ENCODE measurements at places on chromosomes 6 and 20. TPM values are rescaled to one million over a fixed set of nuclear protein-coding genes. Genes with fewer than 3 reads are reported as not detected.
A peak's percentile ranks its signal among the peaks of the same experiment; 100 is the strongest.

DNA sequence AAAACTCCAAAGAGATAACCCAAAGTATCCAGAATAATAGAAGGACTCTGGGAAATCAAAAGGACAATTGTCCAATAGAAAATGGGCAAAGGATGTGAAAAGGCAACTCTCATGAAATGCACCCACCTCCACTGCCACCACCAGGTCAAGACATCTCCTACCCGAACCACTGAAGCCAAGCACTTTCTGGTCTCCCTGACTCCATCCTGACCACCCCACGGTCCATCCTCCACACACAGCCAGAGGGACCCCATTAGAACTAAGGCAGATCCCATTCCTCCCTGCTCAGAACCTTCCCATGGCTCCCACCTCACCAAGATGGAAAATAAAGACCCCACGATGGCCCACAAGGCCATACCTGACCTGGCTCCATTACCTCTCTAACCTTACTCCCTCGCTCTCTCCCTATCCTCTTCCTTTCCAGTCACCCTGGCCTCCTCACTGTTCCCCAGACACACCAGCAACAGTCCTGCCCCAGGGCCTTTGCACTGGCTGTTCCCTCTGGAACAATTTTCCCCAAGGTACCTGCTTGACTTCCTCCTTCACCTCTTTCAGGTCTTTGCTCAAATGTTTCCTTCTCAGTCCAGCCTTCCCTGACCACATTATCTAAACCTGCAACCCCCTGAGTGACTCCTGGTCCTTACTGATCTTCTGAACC is 108.1 kb downstream of the PREX1 start:
- H3K4me1 ChIP-seq, result peaks cover 30% of the 10 kb centered on the region
- no peak overlapping the region for H3K27ac ChIP-seq
- H3K36me3 ChIP-seq, result no peaks in the 10 kb centered on the region
- H3K27me3 ChIP-seq, result no peaks in the 10 kb centered on the region

The OXT gene
- not detected for total RNA-seq

GRCh38 chr6:91718198-91718597 is 1131.3 kb upstream of the MAP3K7 start:
- H3K27me3 ChIP-seq, result no peaks in the 10 kb centered on the region
- no peaks in the 10 kb centered on the region for H3K4me1 ChIP-seq
- no peaks in the 10 kb centered on the region for H3K36me3 ChIP-seq
- no peak overlapping the region for H3K4me3 ChIP-seq
- no peak overlapping the region for H3K27ac ChIP-seq

GRCh38 chr6:156057869-156058268 is 602.2 kb upstream of the NOX3 start:
- H3K4me1 ChIP-seq, result no peaks in the 10 kb centered on the region
- H3K27ac ChIP-seq, result no peak overlapping the region
- no peaks in the 10 kb centered on the region for H3K27me3 ChIP-seq
- no peak overlapping the region for H3K4me3 ChIP-seq
- no peak for DNase-seq
- H3K36me3 ChIP-seq, result no peaks in the 10 kb centered on the region

The TINAG gene
- total RNA-seq, result not detected

The VEGFA gene
- total RNA-seq, result 154 TPM

- H3K4me3 ChIP-seq, result no peak overlapping the region
- H3K27ac ChIP-seq, result no peak overlapping the region
- H3K27me3 ChIP-seq, result peaks cover 54% of the 10 kb centered on the region
- no peaks in the 10 kb centered on the region for H3K4me1 ChIP-seq
Measured at GRCh38 chr20:25090492-25091429, 8.8 kb upstream of the VSX1 start.

DNA sequence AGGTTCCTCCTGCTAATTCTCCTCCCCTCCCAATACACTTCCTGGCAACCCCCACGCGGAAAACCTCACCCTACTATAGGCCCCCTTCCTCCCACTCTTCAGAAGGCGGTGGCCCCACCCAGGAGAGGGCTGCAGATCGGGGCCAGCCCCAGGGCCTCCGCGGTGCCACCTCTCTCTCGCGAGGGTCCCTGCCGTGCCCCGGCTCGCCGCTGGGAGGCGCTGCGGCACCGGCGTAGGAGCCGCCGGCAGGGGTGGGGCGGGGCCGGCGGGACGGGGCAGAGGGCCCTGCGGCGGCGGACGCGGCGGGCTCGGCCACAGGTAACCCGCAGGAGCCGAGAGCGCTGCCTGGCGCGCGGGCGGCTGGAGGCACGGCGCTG is at the start of gene ANKRD6:
ANKRD6 (plus strand) TSS at position 278 of the 377 bp plus-strand sequence. CDS start 133,825 bp downstream, outside the sequence.
- peak within 1 kb of the TSS; percentile 94 for H3K4me3 ChIP-seq
- no peaks in the 10 kb centered on the region for H3K36me3 ChIP-seq
- peak; percentile 98 for DNase-seq
- H3K27ac ChIP-seq, result peak within 1 kb of the TSS; percentile 48

DNA sequence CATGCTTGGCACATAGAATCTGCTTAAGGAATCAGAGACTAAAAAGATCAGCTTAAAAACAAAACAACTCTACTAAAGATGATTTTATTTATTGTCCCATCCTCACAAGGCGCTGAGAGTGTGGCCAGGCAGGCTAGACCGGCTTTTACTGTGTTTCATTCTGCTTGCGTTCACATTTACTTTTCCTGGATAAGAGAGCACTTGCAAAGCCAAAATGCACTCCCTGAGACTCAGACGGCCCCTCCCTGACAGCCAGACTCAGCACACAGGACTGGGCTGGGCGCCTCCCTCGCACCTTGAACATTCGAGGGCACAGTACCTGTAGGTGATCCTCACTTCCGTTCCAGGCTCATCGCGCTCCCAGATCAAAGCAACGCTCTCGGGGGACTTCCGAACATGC is 10.2 kb downstream of the ACSS1 start:
- H3K4me1 ChIP-seq, result peaks cover 62% of the 10 kb centered on the region
- no peak overlapping the region for H3K27ac ChIP-seq
- DNase-seq, result peak; percentile 53
- no peaks in the 10 kb centered on the region for H3K27me3 ChIP-seq
- peaks cover 17% of the 10 kb centered on the region for H3K36me3 ChIP-seq
- H3K4me3 ChIP-seq, result no peak overlapping the region

DNA sequence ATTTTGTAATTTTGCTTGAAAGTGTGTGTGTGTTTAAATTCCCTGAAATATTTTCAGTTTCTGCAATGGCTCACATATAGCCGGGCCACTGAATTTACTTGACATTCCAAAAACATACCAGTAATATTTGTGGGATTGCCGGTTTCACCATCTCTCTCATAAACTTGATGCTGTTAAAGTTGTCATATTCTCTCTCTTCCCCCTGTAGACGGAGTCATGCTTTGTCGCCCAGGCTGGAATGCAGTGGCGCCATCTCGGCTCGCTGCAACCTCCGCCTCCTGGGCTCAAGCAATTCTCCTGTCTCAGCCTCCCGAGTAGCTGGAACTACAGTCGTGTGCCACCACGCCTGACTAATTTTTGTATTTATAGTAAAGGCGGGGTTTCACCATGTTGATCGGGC is 122.1 kb downstream of the TIAM2 start:
- H3K27me3 ChIP-seq, result no peaks in the 10 kb centered on the region
- H3K36me3 ChIP-seq, result no peaks in the 10 kb centered on the region
- no peak overlapping the region for H3K4me3 ChIP-seq
- no peak overlapping the region for H3K27ac ChIP-seq
- no peak for DNase-seq

The RAE1 gene
- 18.1 TPM for total RNA-seq

GRCh38 chr6:79468116-79468515 is 69.1 kb downstream of the LCA5 start:
- no peaks in the 10 kb centered on the region for H3K4me1 ChIP-seq
- no peak overlapping the region for H3K4me3 ChIP-seq
- no peak overlapping the region for H3K27ac ChIP-seq
- H3K36me3 ChIP-seq, result no peaks in the 10 kb centered on the region

- no peaks in the 10 kb centered on the region for H3K36me3 ChIP-seq
- DNase-seq, result no peak
- H3K4me1 ChIP-seq, result no peaks in the 10 kb centered on the region
Measured at GRCh38 chr6:128474481-128474880, 45.9 kb downstream of the PTPRK start.

The CDH26 gene
- 7.3 TPM for total RNA-seq

DNA sequence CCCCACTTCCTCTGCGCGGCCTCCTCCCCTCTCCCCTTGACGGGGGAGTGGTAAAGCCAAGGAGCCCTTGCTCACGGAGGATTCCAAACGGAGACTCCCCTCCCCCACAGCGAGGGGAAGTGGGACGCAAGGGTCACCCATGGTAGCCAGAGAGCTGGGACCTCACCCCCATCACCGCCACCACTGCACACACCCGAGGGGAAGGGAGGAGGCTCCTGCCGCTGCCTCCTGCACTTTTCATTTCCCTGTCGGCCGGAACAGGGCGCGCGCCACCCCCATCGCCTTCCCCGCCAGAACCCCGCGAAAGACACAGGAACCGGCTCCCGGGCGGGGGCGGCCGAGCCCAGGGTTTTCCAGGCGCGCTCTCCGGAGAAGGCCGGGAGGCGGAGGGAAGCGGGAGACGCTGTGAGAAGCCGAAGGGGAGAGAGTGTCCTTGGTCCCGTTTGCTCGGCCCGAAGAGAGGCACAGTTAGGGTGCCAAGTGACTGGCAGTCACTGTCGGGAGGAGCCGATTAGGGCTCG is 789 bp downstream of the CCND3 start:
- H3K27me3 ChIP-seq, result no peaks in the 10 kb centered on the region
- H3K4me1 ChIP-seq, result peaks cover 75% of the 10 kb centered on the region
- peaks cover 17% of the 10 kb centered on the region for H3K36me3 ChIP-seq
- peak overlapping the region; percentile 94 for H3K27ac ChIP-seq
- DNase-seq, result peak; percentile 59

GRCh38 chr6:132382630-132383175 is 18.6 kb downstream of the MOXD1 start:
- no peak for DNase-seq
- H3K4me1 ChIP-seq, result no peaks in the 10 kb centered on the region
- no peaks in the 10 kb centered on the region for H3K36me3 ChIP-seq

- H3K36me3 ChIP-seq, result no peaks in the 10 kb centered on the region
- H3K4me1 ChIP-seq, result peaks cover 6% of the 10 kb centered on the region
Measured at GRCh38 chr6:157990321-157991066, 8.8 kb downstream of the SYNJ2 start.

The LY6G5B gene
- total RNA-seq, result 6.9 TPM

DNA sequence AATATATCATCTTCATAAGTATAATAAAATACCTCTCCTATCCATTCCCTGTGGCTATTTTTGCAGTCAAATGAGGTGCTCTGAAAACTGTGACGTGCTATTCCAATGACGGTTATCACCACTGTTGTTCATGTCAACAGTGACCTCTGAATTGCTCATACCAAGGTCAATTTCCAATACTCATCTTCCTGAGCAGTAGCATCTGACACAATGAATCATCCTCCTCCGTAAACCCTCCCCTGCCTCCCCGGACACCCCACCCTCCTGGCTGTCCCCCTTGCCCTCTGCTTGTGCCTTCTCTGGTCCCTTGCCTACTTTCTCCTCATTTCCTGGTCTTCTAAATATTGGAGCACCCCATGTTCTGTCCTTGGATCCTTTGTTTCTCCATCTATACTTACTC is 77.7 kb upstream of the SLC22A23 start:
- H3K36me3 ChIP-seq, result no peaks in the 10 kb centered on the region
- H3K27me3 ChIP-seq, result no peaks in the 10 kb centered on the region
- no peaks in the 10 kb centered on the region for H3K4me1 ChIP-seq
- no peak overlapping the region for H3K27ac ChIP-seq

The CNR1 gene
- total RNA-seq, result 29.8 TPM

DNA sequence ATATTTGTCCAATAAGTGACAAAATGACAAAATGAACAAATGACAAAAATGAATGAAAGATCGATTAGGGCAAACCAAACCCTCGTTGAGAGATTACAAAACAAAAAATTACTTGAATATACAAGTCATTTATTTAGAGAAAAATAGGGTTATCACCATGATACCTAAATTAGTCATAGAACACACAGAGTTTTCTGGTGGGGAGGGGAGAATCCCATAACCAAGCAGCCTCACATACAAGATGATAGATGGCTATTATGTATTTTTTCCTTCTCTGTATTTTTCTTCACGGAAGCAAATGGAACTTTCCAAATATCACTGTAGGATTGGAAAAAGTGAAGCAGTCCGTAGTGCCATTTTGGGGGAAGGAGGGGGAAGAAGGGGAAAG is 28.5 kb upstream of the BMP6 start:
- DNase-seq, result no peak
- no peak overlapping the region for H3K4me3 ChIP-seq
- no peaks in the 10 kb centered on the region for H3K4me1 ChIP-seq
- peak overlapping the region; percentile 33 for H3K27ac ChIP-seq
- no peaks in the 10 kb centered on the region for H3K27me3 ChIP-seq
- no peaks in the 10 kb centered on the region for H3K36me3 ChIP-seq

- H3K27me3 ChIP-seq, result no peaks in the 10 kb centered on the region
- H3K4me1 ChIP-seq, result no peaks in the 10 kb centered on the region
- no peak overlapping the region for H3K27ac ChIP-seq
- DNase-seq, result no peak
- no peaks in the 10 kb centered on the region for H3K36me3 ChIP-seq
- H3K4me3 ChIP-seq, result no peak overlapping the region
Measured at GRCh38 chr20:24361541-24361940, 107.9 kb upstream of the SYNDIG1 start.

DNA sequence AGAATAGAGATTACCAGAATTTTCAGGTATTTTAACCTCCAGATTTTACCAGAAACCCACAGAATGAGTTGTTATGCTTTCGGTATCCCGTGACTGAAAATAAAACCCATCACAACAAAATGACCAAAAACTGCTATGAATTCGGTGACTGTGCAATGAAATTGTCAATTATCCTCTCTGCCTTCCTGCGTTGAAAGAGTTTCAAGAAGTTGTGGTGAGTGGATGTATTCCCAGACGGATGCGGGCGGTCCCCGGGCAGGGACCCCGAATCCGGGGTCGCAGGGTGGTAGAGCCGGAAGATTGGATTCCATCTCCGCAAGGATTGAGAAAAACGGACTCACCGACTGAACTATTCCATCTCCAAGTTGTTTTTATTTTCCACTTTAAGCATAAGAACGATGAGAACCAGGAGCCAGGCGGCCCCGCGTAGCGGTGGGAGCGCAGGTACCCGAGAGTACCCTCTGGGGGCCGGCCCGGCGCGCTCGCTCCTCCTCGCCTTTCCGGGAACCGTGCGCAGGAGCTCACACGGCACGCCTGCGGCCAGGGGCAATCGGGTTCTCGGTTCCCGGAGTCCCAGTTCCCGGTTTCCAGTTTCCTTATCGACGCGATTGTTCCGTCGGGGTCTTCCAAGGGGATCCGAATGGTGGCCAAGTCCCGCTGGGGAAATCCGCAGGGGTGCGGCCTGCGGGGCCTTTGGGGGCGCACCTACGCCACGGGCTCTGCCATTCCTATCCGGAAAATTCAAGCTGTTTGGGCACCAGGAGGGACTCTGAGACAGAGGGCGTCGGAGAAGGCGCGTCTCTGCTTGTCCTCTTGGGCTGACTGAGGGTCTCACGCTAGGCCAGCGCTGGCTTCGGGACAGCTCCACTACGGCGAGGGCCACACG is 104.9 kb upstream of the PRDM1 start:
- H3K27ac ChIP-seq, result no peak overlapping the region
- no peaks in the 10 kb centered on the region for H3K36me3 ChIP-seq
- peaks cover 18% of the 10 kb centered on the region for H3K4me1 ChIP-seq
- DNase-seq, result no peak
